ENCODE measurements at places on chromosomes 2 and 18.

DNA sequence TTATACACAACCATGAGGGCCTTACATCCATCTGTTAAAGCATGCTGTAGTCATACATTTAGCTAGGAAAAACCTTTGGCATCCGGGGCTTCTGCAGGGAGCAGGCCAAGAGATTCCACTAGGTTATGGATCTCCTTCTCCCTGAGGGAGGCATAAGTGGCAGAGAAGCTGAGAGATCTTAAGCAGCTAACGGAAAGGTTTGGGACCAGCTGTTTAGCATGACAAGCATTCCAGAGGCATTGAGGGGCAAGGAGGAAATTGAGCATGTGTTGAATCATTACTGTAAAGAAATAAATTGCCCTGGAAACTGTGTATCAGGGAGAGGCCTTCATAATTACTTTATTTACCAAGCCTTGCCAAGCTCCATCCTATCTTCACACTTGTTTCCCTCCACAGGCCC, 643.1 kb downstream of the CNTNAP5 start:
- DNase-seq: no peak

- DNase-seq: no peak
Observed at GRCh38 chr2:70902067-70902442, 33.6 kb upstream of the ATP6V1B1 start.

DNA sequence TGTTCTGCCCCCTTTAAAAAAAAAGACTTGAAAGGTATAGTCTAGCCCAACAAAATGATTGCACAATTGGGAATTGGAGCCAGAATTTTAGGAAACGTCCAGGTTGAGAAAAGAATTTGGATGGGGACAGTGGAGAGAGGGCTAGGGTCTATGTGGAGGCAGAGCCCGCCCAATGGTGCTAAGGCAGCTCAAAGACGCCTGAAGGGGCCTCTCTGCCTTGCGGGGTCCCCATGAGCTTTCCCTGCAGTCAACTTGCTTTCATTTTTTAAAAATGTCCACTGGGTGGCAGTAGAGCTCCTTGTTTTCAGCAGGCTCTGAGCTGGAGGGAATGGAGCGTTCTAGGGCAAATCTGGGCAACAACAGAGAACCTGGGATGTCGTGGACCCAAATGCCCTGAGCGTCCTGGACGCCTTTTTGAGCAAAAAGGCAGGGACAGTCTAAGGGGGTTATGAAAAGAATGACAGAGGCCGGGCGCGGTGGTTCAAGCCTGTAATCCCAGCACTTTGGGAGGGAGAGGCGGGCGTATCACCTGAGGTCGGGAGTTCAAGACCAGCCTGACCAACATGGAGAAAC, 40.2 kb upstream of the ITM2C start:
- DNase-seq: peak; percentile 82

- DNase-seq: no peak
Observed at GRCh38 chr2:56522605-56523089, 338.9 kb downstream of the CCDC85A start.

DNA sequence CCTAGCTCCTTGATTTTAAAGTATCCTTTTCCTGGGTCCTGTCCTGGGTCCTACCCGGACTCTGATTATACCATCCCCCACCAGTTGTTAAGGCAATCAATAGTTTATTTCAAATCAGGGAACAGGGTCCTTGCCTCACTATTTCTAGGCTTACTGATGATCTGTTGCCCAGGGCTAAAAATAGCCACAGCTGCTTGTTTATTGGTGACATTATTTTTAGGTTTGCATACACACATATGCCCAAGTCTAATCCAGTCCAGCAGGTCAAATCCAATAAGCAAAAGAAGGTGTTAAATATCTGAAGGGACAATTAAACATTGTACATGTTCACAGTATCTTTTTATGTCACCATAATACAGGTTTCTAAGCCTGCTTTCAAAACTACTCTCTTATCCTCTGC, 66.0 kb downstream of the RAB10 start:
- DNase-seq: no peak

- no peak for DNase-seq
Observed at GRCh38 chr2:120344214-120344975, 1.5 kb upstream of the INHBB start.

DNA sequence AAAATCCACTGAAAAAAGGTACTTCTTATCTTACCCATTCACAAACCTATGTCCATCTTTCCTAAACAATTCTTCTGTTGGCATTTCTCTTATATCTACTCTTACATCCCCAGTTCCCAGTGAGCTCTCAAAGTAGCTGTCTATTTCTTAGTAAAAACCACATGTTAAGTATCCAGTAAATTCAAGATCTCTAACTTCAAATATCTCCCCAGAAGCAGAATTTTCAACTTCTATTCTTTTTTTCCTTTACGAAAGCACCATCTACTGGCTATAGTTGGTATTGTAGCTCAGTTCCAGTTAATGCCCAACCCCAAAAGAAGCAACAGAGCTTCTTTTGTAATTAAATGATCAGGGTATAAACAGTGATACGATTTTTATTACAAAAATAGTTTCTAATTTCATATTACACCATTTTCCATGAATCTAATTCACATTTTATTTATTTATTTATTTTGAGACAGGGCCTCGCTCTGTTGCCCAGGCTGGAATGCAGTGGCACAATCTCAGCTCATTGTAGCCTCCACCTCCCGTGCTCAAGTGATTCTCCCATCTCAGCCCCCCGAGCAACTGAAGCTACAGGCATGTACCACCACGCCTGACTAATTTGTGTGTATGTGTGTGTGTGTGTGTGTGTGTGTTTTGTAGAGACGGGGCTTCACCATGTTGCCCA, 28.5 kb downstream of the HRH4 start:
- no peak for DNase-seq

DNA sequence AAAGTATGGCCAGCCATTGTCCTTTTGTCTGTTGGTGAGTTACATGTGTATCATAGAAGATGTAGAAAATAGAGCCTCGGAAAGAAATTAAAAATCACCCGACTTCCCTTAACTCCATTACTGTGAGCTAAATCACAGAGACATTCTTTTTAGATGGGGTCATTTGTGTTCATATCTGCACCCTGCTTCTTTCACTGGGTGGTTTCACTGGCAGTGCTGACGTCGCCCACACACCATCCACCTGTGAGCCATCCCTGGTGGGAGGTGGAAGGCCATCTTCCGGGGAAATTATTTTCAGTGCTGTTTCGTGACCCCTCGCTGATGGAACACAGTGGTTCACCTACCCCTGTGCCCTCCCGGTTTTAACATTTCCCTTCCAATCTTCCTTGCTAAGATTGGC, 21.2 kb downstream of the SH3BP4 start:
- no peak for DNase-seq

DNA sequence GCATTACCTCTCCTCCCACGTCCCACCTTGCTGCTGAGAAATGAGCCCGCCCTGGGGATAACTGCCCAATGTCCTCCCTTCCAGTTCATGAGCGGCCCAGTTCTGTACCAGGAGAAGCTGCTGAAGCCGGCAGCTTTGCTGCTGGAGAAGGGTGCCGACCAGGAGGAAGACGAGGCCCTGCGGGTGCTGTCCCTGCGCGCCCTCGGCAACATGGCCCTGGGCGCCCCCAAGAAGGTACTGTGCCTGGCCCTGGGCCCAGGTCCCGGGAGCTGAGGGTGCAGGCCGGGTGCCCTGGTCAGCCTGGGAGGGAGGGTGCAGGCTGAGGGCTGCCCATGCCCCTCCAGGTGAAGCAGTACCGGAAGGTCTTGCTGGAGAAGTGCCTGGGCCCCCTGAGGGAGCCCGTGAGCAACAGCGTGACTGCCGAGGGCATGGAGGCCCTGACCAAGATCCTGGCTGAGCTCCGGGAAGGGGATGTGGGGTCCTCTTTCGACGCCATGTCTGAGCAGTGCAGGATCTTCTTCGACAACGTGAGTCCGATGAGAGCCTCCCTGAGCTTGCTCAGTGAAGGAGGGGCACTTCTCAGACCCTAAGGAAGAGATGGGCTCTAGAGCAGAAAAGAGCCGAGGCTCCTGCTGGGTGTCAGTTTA, 25.7 kb downstream of the HJURP start:
- DNase-seq: no peak

GRCh38 chr2:74573747-74574562, 19.4 kb downstream of the DOK1 start:
- no peak for DNase-seq

DNA sequence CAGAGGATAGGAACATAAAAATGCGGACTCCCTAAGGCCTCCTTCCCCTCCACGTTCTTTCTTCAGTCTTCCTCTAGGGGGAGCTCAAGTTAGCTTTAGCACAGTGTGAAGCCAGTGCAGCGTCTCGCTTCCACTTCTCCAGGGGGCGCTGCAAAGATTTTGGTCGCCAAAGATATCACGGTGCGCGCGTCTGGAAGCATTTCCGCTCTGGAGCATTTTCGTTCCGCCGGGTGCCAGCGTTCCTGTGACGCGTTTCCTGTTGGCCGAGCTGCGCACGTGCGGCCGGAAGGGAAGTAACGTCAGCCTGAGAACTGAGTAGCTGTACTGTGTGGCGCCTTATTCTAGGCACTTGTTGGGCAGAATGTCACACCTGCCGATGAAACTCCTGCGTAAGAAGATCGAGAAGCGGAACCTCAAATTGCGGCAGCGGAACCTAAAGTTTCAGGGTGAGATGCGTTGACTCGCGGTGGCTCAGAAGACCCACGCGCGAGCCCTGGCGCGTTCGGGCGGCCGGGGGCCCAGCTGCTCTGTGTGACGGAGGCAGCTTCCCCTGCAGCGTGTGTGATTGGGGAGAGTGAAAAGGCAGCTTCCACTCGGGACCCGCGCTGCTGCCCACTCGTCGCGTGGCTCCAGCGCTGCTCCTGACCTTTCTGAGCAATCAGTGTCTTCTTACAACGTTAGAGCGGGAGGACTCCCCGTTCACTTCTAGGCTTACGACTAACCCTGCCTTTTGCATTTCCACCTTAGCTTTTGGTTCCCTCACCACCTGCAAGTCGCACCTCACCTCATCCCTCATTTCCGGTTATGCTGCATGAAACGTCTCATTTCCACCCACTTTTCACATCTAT, at the start of gene DDX18:
DDX18 (plus strand) TSS at position 275 of the 848 bp plus-strand sequence; CDS start at position 362, 87 bp downstream.
- DNase-seq: peak; percentile 87

DNA sequence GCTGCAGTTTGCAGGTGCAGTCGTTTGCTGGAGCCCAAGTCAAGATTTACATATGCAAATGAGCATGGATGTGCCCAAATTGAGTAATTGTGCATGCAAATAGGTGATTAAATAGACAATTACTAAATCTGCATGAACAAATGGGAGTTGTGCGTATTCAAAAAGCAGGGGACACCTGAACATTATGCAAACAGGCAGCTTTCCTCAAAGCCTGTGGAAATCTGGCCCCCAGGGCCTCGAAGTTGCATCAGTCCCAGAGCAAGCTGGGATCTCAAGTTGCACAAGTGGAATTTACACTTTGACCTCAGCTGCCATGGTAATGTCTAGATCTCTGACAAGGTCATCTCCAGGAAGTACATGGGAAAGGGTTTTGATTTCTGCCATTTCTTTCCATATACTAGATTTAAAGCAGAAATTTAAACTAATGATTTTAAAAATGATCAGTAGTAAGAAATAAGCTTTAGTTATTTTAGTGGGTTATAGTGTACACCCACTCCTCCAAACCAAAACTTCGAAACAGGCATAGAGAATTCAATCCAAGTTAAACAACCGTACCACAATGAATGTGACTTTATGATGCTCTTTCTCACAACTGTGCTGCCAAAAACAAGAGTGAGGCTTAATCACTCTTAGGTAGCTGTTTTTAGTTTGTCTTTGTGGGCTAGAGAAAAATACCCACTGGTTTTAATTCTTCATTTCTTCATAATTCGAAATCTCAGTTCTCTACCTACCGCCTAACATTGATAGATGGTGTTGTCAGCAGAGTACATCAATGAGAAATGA, 110.7 kb downstream of the RND3 start:
- DNase-seq: no peak

- DNase-seq: peak; percentile 35
Observed at GRCh38 chr2:131010566-131010965, 82.7 kb downstream of the FAM168B start.

GRCh38 chr2:43149482-43150107, 76.8 kb downstream of the ZFP36L2 start:
- DNase-seq: no peak

DNA sequence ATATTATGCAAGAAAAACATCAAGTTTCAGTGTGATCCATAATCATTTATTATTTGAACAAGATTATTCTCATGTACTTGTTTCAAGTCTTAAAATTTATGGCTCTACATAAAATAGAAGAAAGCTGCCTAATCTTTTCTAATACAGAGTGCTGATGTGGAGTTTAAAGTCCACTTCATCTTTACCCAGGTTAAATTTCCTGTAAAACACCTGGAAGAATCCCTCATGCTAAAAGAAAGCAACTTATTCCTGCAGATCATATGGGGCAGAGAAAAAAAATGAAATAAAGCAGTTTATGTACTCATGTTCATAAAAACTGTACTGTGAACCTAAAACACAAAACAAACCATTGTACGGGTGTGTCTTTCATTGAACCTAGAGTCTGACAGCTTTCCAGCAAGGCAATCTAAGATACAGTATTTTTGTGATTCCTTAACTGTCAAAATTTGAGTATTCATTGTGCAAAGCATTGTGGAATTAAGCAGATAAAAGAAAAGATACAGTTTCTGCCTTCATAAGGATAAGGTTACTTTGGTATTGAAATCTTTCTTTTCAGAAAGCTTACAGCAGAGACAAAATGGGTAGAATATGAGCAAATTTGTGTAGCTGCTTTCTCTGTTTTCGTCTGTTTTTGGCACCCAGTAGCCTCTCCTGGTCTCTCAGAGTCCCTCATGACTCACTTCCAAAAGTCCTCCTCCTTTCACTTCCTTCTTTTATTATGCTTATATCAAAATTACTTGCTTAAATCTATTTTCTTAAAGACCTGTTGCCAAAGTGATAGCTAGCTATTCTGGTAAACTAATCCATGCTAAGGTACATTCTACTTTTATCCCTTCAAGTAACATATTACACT, 26.9 kb upstream of the GLS start:
- no peak for DNase-seq

GRCh38 chr2:8312221-8312620, 369.6 kb upstream of the ID2 start:
- DNase-seq: no peak

DNA sequence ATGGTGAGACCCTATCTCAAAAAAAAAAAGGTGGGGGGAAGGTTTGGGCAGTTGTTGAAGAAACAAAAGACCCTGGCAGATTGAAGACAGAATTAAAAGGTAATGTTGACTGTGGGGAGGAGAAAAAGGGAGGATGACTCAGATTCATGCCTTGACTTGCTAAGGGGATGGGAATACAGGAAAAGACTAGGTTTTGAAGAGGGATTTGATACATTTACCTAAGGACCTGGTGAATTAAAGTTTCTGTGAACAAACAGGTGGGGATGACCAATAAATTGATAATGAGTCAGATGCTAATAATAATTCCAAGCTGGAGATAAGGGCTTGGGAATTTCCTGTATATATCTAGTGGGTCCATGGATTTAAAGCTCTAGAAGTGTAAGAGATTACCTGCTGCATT, 27.6 kb downstream of the TTR start:
- DNase-seq: no peak

- no peak for DNase-seq
Observed at GRCh38 chr2:187985195-187985594, 306.5 kb upstream of the GULP1 start.

Measured in T-helper 2 cell (primary cell).